ENCODE measurements at places on chromosomes 1 and 21. TPM values are rescaled to one million over a fixed set of nuclear protein-coding genes. Genes with fewer than 3 reads are reported as not detected.
A peak's percentile ranks its signal among the peaks of the same experiment; 100 is the strongest.

Gene MFAP2
- total RNA-seq = 5.1 TPM

Gene GOLT1A
- 0.91 TPM for total RNA-seq

GRCh38 chr1:242162140-242162539, 163.2 kb upstream of the MAP1LC3C start:
- DNase-seq = no peak

DNA sequence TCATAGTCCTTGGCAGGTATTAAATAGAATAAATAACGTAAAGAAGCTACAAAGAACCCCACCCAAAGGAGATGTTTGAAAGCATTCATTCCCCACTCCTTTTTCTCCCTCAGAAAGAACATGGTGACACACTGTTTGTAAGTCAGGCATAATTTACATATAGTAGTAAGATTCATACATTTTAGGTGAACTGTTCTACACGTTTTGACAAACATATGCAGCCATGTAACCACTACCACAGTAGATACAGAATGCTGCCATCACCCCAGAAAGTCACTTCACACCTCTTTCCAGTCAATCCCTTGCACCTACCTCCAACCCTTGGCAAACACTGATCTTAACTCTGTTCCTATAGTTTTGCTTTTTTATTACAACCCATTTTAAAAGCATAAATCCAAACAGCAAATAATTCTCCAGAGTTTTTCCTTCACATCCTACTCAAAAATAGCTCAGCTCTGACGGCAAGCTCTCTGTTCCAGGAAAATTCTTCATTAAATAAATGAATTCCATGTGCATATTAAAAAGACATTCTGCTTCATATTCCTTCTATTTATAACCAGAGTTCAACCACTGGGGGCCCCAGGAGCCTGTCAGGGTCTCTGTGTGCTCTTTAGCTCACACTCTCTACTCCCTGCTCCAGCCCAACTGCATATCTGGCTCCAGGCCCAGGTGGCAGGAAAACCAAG, 258.8 kb downstream of the PLPP3 start:
- DNase-seq = no peak

Gene SPRR1A
- total RNA-seq = not detected

Gene EPHB2
- 0.72 TPM for total RNA-seq

DNA sequence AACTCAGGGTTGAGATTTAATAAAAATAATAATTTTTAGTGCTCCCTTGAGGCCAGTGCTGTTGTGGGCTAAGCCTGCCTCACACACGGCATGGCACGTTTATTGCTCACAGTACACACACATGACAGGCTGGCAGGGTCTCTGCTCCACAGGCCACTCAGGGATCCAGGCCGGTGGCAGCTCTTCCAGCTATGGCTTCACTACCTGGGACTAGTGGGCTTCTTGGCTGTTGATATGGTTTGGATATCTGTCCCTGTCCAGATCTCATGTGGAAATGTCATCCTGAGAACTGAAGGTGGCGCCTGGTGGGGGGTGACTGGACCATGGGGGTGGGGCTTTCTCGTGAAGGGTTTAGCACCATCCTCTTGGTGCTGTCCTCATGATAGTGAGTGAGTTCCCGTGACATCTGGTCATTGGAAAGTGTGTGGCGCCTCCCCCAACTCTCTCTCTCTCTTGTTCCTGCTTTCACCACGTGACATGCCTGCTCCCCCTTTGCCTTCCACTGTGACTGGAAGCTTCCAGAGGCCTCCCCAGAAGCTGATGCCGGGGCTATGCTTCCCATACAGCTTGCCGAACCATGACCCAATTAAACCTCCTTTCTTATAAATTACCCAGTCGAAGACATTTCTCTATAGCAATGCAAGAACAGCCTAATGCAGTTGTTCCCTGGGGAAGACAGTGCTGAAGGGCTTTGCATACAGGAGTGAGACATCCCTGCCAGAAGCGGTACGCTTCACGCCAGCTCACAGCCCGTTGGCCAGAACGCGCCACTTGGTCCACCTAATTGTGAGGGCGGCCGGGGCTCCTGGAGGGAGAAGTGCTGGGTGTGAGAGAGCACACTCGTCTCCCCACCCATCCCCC, 226.9 kb upstream of the C1orf174 start:
- peak; percentile 76 for DNase-seq

DNA sequence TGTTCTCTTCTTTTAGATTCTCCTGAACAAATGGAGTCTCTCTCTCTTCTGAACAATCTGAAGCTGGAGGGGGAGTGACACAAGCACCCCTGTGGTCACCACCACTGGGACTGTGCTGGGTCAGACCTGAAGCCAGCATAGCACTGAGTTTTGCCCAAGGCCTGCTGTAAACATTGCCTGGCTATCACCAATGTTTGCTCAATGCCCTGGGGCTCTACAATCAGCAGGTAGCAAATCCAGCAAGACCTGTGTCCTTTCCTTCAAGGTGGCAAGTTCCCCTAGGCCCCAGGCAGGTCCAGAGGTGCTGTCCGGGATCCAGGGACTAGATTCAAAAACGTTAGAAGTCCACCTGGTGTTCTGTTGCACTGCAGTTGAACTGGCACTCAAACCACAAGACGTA, 282.8 kb upstream of the PROX1 start:
- no peak for DNase-seq

Gene GPR37L1
- total RNA-seq = not detected

Gene OR2T2
- not detected for total RNA-seq
